ENCODE measurements at places on chromosomes 3 and 15.

GRCh38 chr15:93289941-93290617, 201.1 kb upstream of the RGMA start:
- no peaks in the 10 kb centered on the region for H3K4me1 ChIP-seq
- no peak overlapping the region for H3K27ac ChIP-seq
- H3K36me3 ChIP-seq = no peaks in the 10 kb centered on the region

DNA sequence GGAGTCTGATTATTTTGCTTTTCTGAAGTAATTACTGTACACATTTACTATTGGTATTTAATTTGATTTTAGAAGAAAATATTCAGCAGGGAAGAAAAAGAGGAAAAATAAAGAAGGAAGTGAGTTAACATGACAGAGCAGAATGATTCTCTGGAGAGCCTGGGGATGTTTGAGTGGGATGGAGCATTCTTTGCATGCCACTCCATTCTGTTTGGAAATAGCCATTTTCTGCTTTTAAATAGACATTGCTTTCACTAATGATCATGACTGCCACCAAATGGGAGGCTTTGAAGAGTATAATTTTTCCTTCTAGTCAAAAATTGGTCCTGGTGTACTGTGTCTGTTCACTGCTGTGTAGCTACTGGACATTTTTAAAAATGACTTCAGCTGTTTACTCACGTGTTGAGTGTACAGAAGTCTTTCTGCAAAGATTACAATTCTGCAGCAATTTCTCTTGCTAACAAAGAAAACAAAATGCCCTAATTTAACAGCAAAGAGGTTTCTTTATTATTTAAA, 196.1 kb downstream of the RYR3 start:
- H3K27ac ChIP-seq = no peak overlapping the region
- no peak for DNase-seq
- H3K4me1 ChIP-seq = no peaks in the 10 kb centered on the region
- no peaks in the 10 kb centered on the region for H3K36me3 ChIP-seq

GRCh38 chr3:73926360-73927202, 301.8 kb upstream of the PDZRN3 start:
- H3K4me1 ChIP-seq = no peaks in the 10 kb centered on the region
- H3K27me3 ChIP-seq = no peaks in the 10 kb centered on the region
- no peak for DNase-seq
- H3K27ac ChIP-seq = no peak overlapping the region
- H3K4me3 ChIP-seq = no peak overlapping the region

GRCh38 chr3:6510713-6511112, 350.2 kb upstream of the GRM7 start:
- no peaks in the 10 kb centered on the region for H3K4me1 ChIP-seq
- DNase-seq = no peak
- H3K36me3 ChIP-seq = no peaks in the 10 kb centered on the region
- no peak overlapping the region for H3K4me3 ChIP-seq
- no peak overlapping the region for H3K27ac ChIP-seq
- H3K27me3 ChIP-seq = no peaks in the 10 kb centered on the region

- no peaks in the 10 kb centered on the region for H3K4me1 ChIP-seq
- no peak overlapping the region for H3K4me3 ChIP-seq
- H3K27ac ChIP-seq = no peak overlapping the region
- H3K36me3 ChIP-seq = no peaks in the 10 kb centered on the region
These were observed 2.8 kb downstream of the HEMK1 start for GRCh38 chr3:50572158-50572557.

- no peak overlapping the region for H3K4me3 ChIP-seq
- H3K36me3 ChIP-seq = no peaks in the 10 kb centered on the region
- DNase-seq = no peak
- no peak overlapping the region for H3K27ac ChIP-seq
- H3K27me3 ChIP-seq = no peaks in the 10 kb centered on the region
These were observed 27.0 kb upstream of the PRR23E start for GRCh38 chr3:127165694-127166485.

DNA sequence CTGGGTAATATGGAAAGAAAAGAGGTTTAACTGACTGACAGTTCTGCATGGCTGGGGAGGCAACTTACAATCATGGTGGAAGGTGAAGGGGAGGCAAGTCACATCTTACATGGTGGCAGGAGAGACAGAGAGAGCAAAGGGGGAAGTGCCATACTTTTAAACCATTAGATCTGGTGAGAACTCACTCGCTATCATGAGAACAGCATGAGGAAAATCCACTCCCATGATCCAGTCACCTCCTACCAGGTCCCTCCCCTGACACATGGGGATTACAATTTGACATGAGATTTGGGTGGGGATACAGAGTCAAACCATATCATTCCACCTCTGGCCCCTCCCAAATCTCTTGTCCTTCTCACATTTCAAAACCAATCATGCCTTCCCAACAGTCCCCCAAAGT, 16.0 kb upstream of the ACOX2 start:
- DNase-seq = no peak
- H3K27me3 ChIP-seq = no peaks in the 10 kb centered on the region
- no peak overlapping the region for H3K4me3 ChIP-seq
- no peaks in the 10 kb centered on the region for H3K4me1 ChIP-seq
- no peak overlapping the region for H3K27ac ChIP-seq

GRCh38 chr3:196965112-196965803, 3.4 kb downstream of the PIGZ start:
- H3K27me3 ChIP-seq = peaks cover 52% of the 10 kb centered on the region
- DNase-seq = no peak
- no peaks in the 10 kb centered on the region for H3K36me3 ChIP-seq
- H3K4me3 ChIP-seq = no peak overlapping the region

- H3K4me3 ChIP-seq = no peak overlapping the region
- no peaks in the 10 kb centered on the region for H3K36me3 ChIP-seq
- no peak overlapping the region for H3K27ac ChIP-seq
These were observed 3.8 kb upstream of the FRMD4B start for GRCh38 chr3:69389520-69390248.

DNA sequence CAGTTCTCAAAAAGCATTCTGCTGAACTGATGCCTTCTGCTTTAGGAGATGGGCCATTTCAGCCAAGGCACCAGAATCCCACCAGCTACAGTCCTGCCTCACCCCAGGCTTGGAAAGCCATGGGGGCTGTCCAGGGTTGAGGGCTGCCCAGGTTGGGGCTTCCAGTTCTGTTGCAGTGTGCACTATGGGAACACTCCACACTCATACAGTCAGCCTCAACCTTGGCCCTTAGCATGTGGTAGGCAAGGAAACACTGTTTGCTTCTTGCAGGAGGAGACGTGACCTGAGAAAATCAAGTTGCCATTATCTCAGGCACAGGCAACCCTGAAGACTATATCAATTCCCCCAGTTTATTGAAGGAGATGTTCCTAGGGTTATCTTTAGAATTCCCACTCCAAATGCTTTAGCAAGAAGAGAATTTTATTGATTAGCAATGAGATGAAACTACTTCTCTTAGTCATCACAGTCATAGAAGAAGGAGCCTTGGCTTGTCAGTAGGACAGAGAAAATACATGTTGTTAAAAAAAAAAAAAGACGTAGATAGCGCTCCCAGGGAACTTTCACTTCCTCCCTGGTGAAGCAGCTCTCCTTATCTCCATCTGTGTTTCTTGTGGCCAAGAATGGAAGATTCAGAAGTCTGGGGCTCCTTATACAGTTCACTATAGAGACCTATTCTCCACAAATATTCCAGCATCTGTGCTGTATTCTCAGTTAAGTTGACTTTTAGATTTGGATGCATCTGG, 38.3 kb upstream of the IL12A start:
- no peaks in the 10 kb centered on the region for H3K27me3 ChIP-seq
- no peak for DNase-seq
- no peak overlapping the region for H3K27ac ChIP-seq

DNA sequence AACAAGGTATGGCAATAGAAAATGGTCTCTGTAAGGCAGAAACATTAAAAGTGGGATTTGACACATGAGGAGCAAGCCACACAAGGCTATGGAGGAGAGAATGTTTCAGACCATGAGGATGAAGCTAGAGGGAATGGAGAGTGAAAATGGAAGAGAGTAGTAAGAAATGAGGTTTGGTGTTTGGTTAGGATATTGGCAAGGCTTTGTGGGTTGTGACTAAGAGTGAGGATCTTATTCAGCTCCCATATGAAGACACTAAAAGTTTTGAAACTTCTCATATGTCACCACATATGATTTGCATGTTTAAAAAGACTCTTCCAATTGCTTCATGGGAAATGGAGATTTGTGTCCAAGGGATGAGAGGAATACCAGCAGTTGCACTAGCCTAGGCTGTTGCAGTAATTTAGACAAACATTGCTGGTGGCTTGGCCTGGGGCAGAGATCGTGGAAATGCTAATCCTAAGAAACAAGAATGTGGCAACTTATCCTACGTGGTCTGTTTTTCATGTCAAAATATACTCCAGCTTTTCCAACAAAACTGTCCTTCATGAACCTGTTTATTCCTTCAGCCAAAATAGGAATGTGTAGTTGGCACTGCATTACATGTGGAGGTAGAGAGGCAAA, 749.0 kb downstream of the PDCD6IP start:
- no peak for DNase-seq
- H3K27me3 ChIP-seq = no peaks in the 10 kb centered on the region
- H3K36me3 ChIP-seq = no peaks in the 10 kb centered on the region
- no peak overlapping the region for H3K27ac ChIP-seq
- no peaks in the 10 kb centered on the region for H3K4me1 ChIP-seq

DNA sequence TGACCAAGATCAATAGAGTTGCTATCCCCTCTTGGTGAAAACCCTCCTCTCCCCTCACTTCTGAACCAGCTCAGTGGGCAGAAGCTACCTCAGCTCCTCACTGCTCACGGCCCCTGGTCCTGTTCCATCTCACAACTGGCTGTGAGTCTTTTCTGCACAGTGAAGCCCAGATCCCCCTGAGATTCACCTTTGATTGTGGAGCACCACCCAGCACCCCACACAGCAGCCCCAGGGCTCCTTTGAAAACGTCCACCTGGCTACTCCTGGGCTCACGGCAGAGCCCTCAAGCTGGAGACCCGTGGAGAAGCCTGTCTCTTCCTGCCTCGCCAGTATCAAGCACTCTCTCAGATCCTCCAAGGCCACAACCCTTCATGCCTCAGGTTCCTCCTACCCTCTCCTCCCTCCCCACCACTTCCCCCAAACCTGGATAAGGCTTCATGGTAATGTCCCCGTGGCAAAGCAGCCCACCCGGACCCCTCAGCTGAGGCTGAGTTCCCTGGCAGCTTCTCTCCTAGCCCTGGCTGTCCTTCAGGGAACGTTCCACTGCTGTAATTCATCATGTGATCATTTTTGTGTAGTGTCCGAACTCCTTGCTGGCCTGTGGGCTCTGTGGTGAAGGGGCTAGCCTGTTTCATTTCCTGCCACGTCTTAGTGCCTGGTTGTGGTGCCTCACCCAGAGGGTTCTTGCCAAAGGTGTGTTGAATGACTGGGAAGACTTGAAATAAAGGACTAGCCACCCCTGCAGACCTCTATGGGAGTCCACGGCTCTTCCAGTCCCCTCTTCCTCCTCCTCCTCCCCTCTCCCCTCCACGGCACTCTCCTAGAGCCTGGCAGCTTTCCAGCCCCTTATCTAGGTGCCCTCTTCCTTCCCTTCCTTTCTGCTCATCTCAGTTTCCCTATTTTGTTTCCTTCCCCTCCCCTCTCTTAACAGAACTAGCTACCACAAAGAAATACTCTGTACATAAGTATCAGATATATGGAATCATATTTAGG, 44.5 kb downstream of the KY start:
- DNase-seq = no peak
- no peak overlapping the region for H3K4me3 ChIP-seq
- H3K27me3 ChIP-seq = no peaks in the 10 kb centered on the region
- no peaks in the 10 kb centered on the region for H3K36me3 ChIP-seq

DNA sequence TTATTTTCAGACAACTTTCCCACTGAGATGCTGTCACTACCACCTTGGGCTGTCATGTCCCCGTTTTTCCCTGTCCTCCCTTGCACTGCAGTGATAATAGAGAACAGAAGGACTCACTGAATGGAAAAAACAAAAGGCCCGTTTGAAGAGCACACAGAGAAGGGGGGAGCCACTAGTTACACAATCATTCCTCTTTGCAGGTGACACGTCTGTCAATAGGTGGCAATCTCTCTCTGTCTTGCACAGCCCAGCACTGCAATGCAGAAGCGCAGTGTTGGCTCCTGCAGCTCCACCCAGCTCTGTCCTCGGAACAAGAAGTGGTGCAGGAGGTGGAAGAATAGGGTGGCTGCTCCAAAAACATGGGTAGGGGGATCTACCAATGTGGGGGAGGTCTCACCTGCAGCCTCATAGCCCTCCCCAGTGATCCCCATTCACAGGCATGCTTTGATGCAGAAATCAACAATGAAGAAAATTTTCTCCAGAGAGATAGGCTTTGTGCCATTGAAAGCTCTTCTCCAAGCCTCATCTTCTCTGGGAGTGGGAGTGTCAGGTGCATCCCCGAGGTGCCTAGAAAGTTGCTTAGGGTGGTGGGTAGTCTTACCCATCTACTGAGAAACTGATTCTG, 31.8 kb downstream of the FSTL1 start:
- DNase-seq = peak; percentile 45
- no peak overlapping the region for H3K27ac ChIP-seq
- no peaks in the 10 kb centered on the region for H3K27me3 ChIP-seq
- H3K4me3 ChIP-seq = no peak overlapping the region
- H3K36me3 ChIP-seq = no peaks in the 10 kb centered on the region

- no peaks in the 10 kb centered on the region for H3K27me3 ChIP-seq
- no peak for DNase-seq
- no peak overlapping the region for H3K27ac ChIP-seq
- no peak overlapping the region for H3K4me3 ChIP-seq
These were observed 12.2 kb downstream of the ERC2 start for GRCh38 chr3:56456117-56456516.

DNA sequence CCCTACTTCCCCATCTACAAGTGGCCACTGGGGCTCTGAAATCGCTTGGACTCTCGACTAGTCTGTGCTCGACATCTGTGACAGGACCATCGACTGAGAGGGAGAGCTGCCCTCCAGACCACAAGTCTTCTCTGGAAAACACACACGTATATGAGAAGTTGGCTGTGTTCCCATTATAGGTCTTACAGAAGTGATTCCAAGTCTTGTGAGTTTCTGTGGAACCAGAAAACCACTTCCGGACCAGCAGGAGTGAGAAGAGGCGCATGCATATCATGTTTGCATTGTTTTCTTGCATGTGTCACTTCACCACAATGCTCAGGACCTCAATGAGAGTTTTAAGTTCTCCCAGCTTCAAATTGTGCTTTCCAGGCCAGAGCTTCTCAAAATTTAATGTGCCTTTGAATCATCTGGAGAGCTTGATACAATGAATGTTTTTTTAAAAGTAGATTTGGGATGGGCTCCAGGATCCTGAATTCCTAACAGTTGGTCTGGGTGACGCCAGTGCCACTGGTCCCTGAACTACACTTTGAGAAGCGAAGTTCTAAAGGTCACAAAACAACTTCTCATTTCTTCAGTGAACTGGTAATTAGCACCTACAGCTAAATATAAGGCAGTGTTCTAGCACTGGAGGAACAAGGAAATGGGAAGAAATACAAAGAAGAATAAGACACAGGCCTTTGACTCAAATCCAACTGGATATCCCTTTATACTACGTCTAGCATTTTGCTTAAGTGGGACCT, 15.7 kb downstream of the LIPC start:
- no peak overlapping the region for H3K4me3 ChIP-seq
- H3K36me3 ChIP-seq = no peaks in the 10 kb centered on the region
- DNase-seq = no peak
- no peak overlapping the region for H3K27ac ChIP-seq
- no peaks in the 10 kb centered on the region for H3K27me3 ChIP-seq
- peaks cover 6% of the 10 kb centered on the region for H3K4me1 ChIP-seq
